CD4-positive, alpha-beta T cell treated with Interleukin-15 for 4 hours (primary cell): ENCODE measurements at places on chromosomes 6 and 20.

DNA sequence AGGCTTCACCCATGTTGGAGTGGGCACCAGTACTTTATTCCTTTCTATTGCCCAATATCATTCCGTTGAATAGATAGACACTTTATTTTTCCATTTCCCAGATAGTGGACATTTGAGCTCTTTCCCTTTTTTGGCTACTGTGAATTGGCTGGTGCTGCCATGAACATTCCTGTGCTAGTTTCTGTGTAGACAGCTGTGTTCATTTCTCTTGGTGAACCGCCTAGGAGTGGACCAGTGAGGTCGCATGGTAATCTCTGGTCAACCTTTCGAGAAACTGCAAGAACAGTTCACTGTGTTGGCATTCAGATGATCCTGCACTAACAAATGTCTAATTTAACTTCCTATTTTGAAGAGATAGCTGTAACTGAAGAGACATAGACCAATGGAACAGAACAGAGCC, 58.6 kb downstream of the RAMACL start:
- DNase-seq, result no peak

GRCh38 chr6:167005350-167006159, 6.4 kb downstream of the CEP43 start:
- DNase-seq, result no peak

- peak; percentile 65 for DNase-seq
Measured at GRCh38 chr20:50516180-50516934, 6.2 kb downstream of the PTPN1 start.

DNA sequence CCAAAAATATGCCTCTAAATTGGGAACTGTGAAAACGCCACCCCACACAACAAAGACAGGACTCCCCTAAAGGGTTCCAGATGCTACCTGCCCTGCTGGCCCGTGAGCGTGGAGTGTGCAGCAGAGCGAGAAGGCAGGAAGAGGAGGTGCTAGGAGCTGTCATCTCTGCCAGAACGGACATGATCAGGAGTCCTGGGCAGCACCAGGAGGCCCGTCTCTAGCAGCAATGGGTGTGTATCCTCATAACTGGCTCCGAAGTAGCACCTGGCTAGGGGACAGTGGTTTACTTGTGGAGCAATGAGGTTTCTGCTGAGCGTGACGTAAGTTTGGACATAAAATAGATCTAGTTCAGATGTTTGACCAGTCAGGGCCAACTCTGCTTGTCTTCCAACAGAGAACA, 226.0 kb downstream of the CDH4 start:
- no peak for DNase-seq

DNA sequence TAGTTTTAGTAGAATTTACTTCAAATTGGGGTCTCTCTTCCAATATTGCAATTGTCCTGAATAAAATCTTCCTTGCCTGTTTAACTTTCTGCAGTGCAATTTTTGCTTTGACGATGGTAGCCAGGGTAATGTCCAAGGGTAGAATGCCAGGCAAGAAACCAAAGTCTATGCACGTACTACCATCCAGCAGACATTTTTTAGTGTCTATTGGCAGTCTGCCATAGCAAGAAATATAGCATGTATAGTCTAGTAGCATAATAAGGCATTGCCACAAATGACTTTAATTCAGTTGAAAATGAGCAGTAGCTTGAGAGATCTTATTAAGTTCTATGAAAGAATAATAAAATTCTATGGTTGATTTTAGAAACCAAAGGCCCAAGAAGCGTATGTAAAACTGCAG, 62.3 kb upstream of the KCNQ5 start:
- no peak for DNase-seq

DNA sequence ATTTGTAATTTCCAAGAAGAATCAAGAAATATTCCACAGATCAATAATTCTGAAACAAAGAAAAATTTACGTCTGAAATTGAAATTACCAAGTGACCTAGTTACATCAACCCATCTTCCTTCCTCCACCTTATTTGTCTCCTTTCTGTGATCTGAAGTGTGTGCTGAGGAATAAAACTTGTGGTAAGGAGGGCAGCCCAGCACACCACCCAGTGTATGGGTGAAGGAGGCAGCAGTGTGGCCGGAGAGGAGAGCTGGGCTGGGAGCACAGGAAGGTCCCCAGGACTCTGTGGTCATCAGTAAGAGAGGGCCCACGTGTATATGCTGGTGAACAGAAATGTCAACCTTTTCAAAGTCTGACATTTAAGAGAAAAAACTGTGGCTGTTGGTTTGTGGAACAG, 11.3 kb upstream of the CCR6 start:
- no peak for DNase-seq

- no peak for DNase-seq
Measured at GRCh38 chr6:41049521-41049920, 3.5 kb upstream of the APOBEC2 start.

DNA sequence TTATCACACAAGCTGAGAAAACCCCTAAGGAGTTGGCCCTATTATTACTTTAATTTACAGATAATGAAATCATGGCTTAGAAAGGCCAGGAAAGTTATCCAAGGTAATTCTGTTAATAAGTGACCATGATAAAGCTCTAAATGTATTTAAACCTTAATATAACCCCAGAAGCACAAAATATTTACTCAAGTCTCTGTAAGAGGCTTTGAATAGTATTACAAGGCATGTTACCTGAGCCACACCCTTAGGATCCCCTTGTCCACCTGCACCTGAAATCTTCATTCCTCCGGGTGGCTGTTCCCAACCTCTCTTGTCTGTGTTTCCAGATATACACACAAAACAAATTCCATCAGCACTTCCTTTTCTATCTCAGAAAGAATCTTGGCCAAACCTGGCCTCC, 271.6 kb upstream of the BMP2 start:
- no peak for DNase-seq

GRCh38 chr6:4172368-4172767, 37.0 kb upstream of the ECI2 start:
- DNase-seq, result no peak

DNA sequence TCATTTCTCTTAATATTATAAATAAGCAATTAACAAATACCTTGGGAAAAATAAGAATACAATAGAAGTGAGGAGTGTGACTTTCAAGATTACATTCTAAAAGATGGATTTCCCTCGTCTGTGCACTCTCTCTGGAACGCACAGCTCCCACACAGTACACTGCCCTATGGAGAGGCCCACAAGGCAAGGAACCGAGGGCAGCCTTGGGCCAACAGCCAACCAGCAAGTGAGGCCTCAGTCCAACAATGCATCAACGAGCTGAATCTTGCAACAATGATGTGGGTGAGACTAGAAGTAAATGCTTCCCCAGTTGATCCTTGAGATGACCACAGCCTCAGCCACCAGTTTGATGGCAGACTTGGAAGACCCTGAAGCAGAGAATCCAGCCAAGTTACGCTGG, 34.5 kb upstream of the AVP start:
- DNase-seq, result no peak

- DNase-seq, result no peak
Measured at GRCh38 chr6:36805917-36806316, 33.3 kb downstream of the CPNE5 start.

DNA sequence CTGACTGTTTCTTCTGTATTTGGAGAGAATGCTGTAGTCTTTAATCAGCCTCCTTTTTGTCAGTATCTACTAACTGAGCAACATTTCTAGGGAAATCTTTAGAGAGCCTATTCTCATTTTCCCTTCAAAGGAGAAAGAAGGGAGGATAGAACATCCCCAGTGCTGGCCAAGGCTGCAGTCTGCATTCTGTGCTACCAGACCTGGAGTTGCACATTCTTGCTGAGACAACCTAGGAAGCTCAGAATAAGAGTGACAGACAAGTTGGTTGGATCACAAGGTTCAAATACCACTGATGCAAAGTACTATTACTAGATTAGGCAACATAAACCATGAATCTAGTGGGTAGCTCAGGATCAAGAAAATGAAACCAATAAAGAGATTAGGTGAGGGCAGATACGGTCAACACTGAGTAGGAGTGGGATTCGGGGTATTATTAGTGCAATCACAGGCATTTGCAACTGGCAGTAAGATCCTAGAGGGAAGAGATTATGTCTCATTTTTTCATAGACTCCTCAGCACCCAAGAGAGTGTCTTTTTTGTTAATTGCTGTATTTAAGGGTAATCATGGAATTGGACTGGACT, 213.5 kb upstream of the FAM83B start:
- no peak for DNase-seq

DNA sequence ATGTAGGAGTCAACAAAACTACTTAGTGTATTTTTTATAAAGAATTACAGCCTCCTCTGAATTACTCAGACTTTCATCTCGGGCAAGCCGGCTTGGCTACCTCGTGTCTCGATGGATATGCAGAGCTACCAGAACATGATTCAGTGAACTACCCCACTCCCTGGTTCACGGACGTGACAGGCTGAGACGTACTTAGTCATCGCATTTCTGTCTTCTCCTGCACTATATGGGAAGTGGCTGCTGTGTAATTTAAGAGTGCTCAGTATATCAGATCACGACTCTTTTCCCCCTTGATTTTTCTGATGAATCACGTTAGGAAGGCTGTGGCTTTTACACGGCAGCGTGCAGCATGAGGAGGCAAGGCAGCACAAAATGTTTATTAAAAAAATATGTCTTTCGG, 302.7 kb upstream of the ZFP64 start:
- DNase-seq, result peak; percentile 28

GRCh38 chr20:52684176-52684575, 288.0 kb upstream of the TSHZ2 start:
- no peak for DNase-seq

GRCh38 chr6:132289756-132290155, 111.5 kb downstream of the MOXD1 start:
- no peak for DNase-seq

- no peak for DNase-seq
Measured at GRCh38 chr6:17589406-17590096, 10.6 kb upstream of the FAM8A1 start.

DNA sequence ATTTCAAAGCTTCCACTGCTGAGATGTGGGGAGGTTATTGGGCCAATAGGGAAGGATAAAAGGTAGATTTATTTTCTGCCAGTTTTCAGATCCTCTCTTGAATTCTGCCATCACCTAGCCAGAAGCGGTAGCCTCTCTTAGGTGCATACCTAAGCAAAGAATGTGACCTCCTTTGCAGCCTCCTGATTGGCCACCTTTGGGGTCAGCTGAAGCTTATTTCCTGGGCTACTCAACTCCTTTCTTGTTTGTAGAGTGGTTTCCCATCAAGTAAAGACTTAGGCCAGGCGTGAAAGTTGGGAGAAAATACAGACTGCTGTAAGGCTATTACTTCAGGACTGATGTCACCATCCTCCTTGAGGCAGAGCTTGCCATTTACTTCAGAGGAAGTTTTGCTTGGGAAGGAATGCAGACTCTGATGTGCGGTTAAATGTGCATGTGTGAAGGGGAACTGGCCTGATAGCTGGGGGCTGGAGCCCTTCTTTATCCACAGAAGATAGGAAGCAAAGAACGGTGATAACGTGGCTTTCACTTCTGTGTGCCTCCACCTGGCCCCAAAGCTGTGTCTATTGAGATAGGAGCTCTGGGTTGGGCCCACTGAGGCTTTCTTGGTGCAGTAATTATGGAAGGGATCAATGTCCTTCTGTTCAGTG, 70.1 kb downstream of the TRMT11 start:
- no peak for DNase-seq

GRCh38 chr6:137218473-137218916, 690 bp downstream of the IFNGR1 start:
- peak; percentile 69 for DNase-seq

DNA sequence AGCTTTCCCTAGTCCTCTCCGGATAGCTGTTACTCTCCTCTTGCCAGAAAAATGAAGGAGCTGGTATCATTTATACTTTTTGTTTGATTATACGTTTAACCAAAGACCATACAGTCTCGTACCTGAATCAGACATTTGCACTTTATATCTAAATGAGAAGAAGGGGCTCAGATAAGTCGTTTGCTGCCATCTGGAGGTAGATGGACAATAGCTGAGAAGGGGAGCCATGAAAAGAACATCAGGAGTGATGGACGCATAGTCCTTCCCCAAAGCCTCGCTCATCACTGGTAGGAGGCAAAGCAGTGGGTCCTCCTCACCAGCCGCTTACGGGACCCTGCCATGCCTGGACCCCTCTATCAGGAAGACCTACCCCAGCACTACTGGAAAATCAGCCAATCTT, 45.4 kb downstream of the RPF2 start:
- DNase-seq, result no peak

DNA sequence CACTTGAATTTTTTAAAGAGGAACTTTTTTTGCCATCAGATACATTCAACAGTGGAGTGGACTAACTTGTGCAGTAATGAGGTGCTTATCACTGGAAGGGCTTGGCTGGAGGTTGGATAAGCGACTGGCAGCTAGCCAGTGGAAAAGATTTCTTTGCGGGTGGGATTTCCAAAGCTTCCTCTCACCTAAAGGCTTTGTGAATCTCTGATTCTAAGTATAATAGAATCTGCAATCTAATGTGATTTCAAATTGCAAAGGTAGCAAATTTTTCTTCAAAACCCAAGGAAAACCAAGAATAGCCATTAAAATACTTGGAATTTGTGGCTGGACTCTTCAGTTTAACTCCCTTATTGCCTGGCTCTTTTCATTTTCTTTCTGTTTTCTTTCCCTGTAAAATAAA, 460.4 kb upstream of the MARCKS start:
- no peak for DNase-seq

DNA sequence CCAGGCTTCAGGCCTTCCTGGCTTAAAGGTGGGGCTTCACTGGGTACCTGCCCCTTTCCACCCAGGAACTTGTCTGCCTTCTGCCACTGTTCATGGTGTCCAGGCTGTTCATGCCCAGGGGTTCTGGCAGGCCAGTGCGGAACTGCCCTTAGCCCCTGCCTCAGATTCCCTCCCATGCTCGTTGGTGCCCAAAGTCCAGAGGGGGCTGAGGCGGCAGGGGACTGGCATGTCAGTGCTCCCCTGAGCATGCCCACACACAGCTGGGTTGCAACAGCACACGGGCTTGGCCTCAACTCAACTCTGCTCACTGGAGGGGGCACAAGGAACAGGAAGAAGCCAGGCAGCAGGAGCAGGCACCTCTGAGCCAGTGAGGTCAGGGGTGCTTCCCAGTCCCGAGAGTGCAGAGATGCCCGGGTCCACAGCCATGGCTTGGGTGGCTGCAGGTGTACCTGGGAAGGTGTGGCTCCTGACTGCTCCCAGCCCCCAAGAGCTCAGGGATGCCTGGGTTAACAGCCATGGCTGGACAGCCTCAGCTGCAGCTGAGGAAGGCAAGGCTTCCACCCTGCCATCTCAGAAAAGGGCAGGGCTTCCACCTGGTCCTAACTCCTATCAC, 845.9 kb downstream of the EYS start:
- no peak for DNase-seq

GRCh38 chr6:40897390-40898003, 141.5 kb downstream of the UNC5CL start:
- no peak for DNase-seq
